ENCODE measurements at places on chromosomes 4 and X.

DNA sequence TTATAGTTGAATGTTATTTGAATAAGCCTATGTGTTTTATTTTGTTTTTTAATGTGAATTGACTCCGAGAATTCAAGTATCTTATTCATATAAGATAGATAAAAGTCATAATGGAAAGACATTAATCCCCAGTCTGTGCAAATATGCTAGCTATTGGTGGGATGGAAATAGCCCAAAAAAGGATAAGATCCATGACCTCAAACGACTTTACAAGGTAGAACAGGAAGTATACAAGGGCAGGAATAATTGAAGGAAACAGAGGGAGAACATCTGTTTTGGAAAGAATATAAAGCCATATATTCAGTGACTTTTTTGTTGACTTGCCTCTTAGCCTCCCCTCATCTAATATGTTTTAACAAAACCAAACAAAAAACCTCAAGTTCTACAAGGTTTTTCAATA lies 9.0 kb downstream of the ABCE1 start:
- DNase-seq: no peak

DNA sequence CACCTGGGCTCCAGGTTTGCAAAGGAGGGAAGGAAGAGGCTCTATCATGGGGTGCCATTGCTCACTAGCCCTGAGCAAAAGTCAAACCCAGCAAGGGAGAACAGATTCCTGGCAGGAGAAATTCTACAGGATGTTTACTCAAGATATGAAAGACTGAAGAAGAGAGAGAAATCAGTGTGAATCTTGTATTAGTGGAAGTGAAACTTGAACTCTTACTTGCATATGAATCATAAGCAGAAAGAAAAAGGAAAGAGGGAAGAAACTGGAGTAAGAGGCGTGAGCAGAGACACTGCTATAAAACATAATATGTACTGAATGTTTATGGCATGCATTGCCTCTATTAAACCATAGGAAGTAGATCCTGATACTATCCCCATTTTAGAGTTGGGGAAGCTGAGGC lies 60.9 kb downstream of the C4orf46 start:
- DNase-seq: no peak

- no peak for DNase-seq
Observed at GRCh38 chr4:5198656-5199541, 147.6 kb downstream of the STK32B start.

- DNase-seq: no peak
Observed at GRCh38 chr4:164614999-164615398, 138.9 kb upstream of the SMIM31 start.

DNA sequence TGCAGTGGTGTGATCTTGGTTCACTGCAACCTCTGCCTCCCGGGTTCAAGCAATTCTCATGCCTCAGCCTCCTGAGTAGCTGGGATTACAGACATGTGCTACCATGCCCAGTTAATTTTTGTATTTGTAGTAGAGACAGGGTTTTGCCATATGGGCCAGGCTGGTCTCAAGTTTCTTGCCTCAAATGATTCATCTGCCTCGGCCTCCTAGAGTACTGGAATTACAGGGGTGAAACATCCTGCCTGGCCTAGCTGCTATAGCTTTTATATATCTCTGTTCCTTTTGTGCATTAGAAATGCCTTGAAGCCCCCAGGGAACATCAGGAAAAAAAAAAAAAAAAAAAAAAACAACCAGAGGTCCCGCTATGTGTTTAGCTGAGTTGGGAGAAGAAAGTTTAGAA lies 34.8 kb downstream of the UBE2K start:
- DNase-seq: no peak

DNA sequence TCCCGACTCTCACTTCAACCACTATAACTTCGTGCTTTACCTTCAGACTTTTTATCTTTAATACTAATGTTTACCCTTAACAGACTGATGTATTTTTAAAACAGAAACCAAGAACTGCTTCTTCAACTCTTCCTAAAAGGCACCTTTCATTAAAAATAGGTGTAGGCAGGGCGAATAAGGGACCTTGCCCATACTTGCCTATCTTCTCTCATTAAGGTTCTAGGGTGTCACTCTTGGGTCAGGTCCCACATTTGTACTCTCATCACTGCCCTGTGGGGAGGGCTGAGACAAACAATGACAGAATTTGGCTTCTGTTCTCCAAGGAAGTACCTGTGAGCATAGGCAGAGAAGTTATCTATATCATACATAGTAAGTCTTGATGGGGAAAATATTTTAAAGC lies 69.7 kb downstream of the ANKRD50 start:
- no peak for DNase-seq

- DNase-seq: no peak
Observed at GRCh38 chrX:149259241-149259640, 245.9 kb downstream of the IDS start.

GRCh38 chrX:154402622-154403127 lies 4.5 kb downstream of the RPL10 start:
- no peak for DNase-seq

- DNase-seq: no peak
Observed at GRCh38 chr4:54877006-54877405, 219.2 kb downstream of the KIT start.

DNA sequence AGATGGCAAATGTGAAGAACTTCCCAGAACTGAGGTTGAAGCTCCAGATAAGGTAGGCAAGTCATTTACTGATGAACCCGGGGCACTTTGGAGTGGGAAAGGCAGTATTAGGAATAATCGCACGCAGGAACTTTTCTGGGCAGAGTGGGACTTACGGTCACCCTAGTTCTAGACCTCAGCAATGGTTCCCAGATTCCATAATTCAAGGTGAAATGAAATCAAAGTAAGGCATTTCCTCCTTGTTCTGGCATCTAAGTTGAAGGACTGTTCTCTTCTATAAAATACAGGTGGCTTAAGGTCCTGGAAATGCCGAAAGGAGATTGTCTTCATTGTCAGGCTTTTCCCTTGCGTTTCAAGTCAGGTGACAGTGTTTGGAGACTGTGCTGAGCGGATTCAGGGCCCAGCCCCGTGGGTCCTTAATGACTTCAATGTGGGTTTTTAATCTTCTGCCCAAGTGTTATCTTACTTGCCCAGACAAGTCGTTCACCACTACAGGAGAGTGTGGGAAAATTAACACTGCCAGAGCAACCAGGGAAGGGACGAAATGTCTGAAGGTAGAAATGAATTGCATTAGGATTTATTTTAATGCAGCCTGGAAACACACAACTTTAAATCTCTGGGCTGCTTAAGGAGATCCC lies 52.1 kb upstream of the STOX2 start:
- no peak for DNase-seq

GRCh38 chr4:478373-478772 lies 20.6 kb downstream of the ZNF721 start:
- no peak for DNase-seq

DNA sequence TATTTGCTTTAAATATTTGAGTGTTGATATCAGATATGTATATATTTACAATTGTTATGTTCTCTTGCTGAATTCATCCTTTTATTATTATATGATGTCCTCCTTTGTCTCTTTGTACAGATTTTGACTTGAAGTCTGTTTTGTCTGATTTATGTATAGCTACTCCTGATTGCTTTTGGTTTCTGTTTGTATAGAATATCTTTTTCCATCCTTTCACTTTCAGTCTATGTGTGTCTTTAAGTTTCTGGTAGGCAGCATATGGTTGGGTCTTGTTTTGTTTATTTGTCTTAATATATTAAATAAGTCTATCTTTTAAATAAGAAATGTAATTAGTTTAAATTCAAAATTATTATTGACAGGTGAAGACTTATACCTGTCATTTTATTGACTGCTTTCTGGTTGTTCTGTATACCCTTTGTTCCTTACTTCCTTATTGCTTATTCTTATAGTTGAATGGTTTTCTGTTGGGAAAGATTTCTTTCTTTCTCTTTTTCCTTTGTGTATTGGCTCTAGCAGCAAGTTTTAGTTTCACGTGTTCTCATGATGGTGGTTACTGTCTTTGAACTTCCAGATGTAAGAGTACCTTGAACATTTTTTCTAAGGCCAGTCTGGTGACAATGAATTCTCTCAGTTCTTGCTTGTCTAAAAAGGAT lies 31.1 kb downstream of the RAB28 start:
- no peak for DNase-seq

GRCh38 chr4:71814433-71814832 lies 30.6 kb upstream of the GC start:
- no peak for DNase-seq

DNA sequence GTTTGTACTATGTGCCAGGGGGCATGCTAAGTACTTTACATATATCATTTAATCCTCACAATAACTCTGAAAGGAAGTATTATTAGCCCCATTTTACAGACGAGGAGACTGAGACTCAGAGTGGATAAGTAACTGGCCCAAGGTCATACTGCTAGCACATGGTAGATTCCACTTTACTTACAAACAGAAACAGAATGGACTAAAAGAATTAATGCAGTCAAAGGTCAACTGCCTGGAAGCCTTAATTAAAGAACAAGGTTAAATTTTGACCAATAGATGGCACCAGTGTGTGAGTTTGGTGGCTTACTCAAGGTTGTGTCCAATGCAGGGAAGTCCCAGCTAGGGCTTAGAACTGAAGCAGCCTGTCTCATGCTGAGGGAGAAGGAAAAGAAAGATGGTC lies 4.7 kb downstream of the RIPPLY1 start:
- no peak for DNase-seq

- no peak for DNase-seq
Observed at GRCh38 chr4:90403781-90404180, 276.6 kb downstream of the CCSER1 start.

DNA sequence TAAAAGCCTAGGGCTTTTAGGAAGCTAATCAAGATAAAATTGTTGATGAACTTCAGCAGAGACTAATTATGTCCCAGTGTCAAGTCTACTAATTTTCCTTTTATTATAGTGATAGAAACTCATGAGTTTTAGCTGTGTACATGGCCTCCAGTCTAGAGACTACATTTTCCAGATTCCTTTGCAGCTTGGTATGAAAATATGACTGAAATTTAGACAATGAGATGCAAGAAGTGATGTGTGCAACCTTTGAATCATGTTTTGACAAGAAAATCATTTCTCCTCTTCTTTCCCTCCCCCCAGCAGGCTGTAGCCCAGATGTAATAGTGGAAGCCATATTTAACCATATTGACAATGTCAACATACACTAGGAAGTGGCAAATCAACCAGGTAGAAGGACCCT lies 30.3 kb upstream of the IL13RA2 start:
- DNase-seq: no peak

- no peak for DNase-seq
Observed at GRCh38 chrX:84188320-84188834, 378 bp upstream of the RPS6KA6 start.

DNA sequence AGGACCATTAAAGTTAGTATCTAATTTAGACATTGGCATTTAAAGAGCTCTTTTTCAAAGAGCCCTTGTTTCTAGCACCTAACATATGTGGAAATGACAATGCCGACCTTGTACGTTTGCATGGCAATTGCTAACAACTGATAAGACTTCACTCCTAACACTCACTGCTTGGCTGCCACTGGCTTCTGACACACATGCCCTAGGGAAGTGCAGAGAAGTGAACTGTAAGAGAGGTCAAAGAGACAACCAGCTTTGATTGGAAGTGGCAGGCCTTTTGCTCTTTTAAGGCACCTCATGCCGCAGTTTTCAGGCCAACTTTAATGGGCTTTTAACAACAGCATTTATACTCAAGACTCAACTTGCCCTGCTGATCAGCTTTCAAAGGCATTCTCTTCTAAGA lies 158.4 kb downstream of the RAB28 start:
- no peak for DNase-seq

GRCh38 chrX:22081475-22082092 lies 49.5 kb downstream of the PHEX start:
- peak; percentile 30 for DNase-seq

- no peak for DNase-seq
Observed at GRCh38 chr4:173273941-173274340, 60.2 kb downstream of the HMGB2 start.

GRCh38 chr4:55444827-55445226 lies 49.1 kb downstream of the TMEM165 start:
- DNase-seq: no peak

GRCh38 chr4:153401501-153401900 lies 57.0 kb downstream of the MND1 start:
- DNase-seq: no peak

- no peak for DNase-seq
Observed at GRCh38 chr4:165476214-165477098, 97.6 kb downstream of the CPE start.

- DNase-seq: no peak
Observed at GRCh38 chr4:138981930-138982390, 33.6 kb upstream of the NOCT start.

DNA sequence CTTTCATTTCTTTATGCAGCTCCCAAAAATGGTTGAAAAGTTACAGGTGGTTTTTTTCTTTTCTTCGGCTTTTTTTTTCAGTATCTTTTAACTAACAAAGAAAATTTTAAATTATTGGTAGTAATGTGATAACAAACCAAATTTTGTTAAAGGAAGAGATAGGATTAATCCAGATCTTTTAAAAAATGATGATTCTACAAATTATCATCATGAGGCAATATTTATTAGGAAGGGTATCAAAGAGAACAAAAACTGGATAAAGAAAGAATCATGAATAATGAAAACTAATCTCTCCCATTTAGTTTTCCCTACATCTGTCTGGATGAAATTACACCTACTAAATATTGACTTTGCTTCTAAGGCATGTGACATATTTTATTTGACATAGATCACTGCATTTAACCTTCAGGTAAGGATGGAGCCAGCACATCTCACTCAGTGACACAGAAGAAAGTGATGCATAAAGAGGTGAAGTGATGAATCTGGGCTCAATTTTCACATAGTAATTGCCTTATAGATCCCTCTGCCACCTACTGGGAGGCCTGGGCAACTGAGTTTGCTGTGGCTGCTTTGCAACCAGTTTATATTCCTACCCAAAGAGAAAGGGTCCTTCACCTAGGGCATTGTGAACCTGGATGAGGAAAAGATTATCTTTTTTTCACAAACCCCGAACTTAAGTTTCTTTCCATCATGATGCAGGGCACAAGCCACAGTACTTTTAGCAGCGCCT lies 155.6 kb downstream of the HNRNPD start:
- no peak for DNase-seq

- no peak for DNase-seq
Observed at GRCh38 chr4:185352741-185353140, 43.0 kb downstream of the LRP2BP start.

DNA sequence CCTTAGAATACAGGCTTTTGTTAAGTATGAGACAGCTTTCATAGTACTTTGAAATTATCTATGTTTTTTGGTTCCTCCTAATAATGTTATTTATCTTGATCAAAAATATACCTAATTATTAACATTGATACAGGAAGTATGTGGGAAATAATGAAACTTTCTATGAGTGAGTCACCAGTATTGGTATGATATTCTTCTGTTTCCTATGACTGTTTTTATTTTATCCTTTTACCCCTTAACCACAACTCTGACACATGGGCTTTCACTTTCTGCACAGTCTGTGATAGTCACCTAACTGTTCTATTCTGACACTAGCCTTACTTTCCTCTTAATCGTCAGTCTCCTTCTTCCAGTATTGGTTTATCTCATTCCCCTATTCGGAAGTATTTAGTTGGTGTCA lies 4.7 kb downstream of the THAP9 start:
- peak; percentile 6 for DNase-seq

GRCh38 chrX:25178555-25178954 lies 162.8 kb upstream of the ARX start:
- DNase-seq: no peak
